CD4-positive, alpha-beta T cell treated with Interleukin-2 at 100 ng/mL for 4 hours (primary cell): ENCODE measurements at places on chromosomes 12 and 14.

DNA sequence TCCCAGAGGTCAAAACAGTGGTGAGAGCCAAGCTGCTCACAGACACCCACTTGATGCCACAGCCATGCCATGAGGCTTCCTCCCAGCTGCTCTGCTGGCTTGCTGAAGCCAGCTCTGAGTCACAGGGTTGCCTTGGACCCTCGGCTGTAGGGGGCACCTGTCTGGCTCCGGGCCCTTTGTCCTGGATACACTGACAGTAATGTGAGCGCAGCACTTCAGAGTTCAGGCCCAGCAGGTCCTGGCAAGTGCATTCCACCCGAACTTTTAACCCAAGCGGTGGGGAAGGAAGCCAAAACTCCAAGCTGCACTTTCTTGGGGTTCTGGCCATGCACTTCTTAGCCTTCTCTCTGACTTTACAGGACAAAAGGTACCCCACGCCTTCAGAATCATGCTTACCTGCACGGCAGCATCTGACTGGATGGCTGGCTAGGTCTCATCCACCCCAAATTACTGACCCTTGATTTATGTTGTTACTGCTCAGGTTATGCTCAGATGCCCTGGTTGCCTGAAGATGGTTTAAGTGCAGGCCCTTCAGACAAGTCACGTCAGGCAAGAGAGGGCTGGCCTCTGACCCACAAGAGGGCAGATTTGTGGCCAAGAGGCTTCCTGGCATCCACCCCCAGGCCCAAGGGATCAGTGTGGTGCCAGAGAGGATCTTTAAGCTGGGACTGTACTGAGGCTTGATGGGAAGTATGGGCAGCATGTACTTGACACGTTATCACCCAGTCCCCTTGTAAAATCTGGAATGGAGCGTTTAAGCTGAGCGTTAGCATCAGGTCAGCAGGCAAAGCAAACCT lies 24.8 kb downstream of the SLC25A29 start:
- DNase-seq, result no peak

DNA sequence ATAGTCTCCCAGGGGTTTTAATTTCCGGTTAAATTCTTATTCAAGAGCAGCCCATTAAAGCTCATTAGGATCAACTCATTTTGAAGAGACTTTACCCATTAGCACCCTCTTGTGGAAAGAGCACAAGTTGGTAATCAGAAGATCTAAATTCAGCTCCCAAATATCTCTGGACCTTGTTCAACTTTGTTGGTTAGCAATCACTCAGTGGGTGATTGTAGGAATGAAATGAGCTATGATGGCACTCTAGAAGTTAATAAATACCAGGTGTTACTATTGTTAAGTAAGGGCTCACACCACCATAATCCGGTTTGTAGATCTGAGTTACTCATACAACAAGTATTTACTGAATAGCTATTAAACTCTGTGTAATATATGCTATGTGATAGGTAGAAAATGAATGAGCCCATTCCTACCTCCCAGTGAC lies 42.9 kb downstream of the TRIP11 start:
- DNase-seq, result peak; percentile 52

GRCh38 chr14:76863724-76864407 lies 37.7 kb downstream of the LRRC74A start:
- no peak for DNase-seq

- no peak for DNase-seq
Observed at GRCh38 chr12:124594851-124595250, 27.4 kb upstream of the NCOR2 start.

GRCh38 chr12:109910969-109911348 lies 10.9 kb downstream of the TCHP start:
- no peak for DNase-seq

- DNase-seq, result peak; percentile 19
Observed at GRCh38 chr12:116184763-116185162, 92.7 kb downstream of the MED13L start.

DNA sequence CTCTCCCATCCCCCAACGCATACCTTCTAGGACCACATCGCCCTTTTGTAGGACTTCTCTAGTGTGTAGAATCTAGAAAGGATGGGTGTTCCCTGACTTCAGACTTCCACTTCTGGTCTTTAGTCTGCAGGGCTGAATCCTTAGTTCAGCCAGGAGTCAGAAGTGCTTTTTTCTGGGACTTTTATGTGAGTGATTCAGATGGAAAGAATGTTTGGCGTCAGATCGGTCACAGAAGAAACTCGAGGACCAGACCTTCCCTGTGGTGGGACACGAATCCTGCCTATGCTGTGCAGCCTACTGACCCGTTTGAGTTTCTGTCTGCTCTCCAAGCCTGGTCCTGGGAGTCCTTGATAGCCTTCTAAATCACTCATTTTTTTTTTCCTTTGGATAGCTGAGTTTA lies 165.4 kb upstream of the SSTR1 start:
- DNase-seq, result no peak

DNA sequence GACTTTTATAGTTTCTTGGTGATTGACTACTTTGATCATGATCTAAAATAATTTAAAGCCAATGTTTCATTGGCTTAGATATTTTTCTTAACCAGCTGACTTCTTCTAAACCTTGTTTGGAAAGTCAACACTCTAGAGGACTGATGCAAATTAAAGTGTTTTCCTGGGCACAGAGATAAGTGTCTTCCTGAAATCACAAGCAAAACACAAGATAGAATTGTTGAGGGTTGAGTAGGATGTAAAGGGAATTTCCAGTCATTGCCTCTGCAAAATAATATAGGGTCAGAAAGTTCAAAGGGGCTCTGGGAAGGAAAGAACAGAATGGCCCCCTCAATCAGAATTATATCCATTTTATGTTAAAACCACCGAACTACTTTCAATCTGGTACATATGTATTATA lies 156.3 kb upstream of the LRIG3 start:
- DNase-seq, result no peak

DNA sequence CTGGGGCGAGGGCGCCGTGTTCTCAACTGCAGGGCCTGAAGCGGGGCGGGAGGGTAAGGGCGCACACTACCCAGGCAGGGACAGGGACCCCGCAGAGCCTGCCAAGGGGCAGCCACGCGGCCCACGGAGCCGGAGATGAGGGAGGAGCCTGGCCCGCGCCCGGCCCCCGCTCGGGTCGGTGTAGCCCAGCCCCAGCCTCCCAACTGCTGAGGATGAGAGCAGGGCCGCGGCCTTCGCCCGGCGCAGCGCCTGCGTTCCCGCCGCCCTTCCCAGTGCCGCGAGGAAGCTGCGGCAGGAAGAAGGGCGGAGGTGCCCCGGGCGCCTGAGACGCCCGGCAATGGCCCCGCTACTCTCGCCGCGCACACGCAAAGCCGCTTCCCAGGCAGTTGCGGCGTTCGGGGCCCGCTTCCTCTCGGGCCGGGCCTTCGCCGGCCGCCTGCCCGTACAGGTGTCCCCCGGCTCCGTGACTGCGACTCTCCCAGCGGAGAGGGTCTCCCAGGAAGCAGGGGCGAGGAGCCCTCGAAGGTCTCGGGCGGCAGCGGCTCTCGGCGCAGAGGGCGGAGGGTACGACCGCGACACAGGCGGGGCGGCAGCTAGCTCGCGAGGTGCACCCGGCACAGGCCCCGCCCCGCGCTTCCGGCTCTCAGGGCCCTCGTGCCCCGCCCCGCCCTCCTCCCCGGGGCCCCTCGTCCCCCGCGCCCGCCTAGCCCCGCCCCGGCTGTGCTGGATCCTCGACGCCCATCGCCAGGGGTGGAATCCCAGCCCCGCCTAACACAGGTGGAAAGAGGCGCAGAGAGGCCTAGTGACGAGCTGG lies 24.8 kb upstream of the YY1 start:
- peak; percentile 89 for DNase-seq

DNA sequence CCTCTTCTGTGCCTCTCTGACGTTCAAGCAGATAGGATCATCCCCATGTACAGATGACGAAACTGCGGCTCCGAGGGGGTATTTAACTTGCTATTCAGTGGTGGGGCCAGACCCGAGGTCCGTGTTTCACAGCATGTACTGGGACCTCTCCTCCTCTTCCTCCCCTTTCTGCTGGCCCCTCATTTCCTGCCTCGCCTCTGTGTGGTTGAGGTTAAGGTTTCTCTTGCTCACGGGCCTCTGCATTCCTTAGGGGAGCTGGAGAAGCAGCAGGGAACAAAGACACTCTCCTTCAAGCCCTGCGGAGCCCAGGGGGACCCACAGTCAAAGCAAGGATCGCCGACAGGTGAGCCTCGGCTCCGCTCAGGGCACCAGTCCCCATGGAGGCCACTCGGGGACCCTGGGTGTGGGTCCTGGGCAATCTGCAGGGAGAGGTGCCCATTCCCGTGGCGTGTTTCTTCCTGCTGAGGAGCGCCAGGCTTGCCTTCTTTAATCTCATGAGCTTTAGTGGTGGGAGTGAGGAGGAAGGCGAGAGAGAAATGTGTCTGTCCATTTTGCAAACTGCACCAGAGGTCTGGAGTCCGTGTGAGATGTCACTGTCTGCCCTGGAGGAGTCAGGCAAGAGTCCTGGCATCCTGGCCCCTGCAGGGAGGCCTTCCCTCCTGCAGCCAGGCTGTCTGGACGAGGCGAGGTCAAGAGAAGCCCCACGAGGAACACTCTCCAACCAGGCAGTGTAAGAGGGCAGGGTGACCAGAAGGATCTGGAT lies 45.0 kb downstream of the SLC6A12 start:
- DNase-seq, result no peak

DNA sequence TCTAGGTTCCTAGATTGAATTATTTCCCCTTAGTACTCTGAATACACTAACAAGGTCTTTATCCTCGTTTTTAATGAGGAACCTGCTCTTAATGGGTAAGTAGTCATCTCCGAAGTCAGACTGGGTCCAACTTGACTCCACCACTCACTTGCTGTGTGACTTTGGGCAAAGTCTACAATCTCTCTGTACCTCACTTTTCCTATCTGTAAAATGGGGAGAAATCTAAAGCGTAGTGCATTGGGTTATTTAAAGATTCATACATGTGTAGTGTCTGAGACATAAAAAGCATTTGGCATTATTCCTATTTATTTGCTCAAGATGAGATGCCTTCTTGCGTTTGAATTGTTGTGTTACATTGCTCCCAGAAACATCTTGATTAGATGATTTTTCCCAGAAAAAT lies 51.5 kb downstream of the GTF2A1 start:
- DNase-seq, result no peak

DNA sequence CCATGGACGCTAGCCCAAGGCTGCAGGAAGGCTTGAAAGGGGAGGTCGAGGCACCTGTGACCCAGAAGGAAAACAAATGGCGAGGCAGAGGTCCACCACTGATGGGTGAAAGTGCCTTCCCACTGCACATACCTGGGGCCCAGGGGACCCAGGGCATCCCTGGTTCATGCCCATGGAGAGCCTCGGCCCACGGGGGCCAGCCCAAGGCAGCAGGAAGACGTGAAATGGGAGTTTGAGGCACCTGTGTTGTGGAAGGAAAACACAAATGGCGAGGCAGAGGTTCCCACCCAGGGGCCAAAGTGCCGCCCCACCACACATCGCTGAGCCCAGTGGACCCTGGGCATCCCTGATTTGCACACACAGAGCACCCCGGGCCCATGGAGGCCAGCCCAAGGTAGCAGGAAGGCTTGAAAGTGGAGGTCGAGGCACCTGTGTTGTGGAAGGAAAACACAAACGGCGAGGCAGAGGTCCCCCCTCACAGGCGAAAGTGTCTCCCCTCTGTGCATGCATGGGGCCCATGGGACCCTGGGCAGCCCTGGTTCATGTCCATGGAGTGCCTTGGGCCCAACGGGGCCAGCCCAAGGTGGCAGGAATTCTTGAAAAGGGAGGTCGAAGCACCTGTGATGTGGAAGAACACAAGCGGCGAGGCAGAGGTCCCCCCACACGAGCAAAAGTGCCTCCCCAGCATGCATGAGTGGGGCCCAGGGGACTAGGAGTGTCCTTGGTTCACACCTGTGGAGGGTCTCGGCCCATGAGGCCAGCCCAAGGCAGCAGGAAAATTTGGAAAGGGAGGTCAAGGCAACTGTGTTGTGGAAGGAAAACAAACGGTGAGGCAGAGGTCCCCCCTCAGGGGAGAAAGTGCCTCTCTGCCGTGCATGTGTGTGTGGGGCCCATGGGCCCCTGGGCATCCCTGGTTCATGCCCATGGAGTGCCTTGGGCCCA lies 383.3 kb downstream of the ALG10 start:
- no peak for DNase-seq

GRCh38 chr14:71702786-71703185 lies 229.4 kb upstream of the RGS6 start:
- no peak for DNase-seq

DNA sequence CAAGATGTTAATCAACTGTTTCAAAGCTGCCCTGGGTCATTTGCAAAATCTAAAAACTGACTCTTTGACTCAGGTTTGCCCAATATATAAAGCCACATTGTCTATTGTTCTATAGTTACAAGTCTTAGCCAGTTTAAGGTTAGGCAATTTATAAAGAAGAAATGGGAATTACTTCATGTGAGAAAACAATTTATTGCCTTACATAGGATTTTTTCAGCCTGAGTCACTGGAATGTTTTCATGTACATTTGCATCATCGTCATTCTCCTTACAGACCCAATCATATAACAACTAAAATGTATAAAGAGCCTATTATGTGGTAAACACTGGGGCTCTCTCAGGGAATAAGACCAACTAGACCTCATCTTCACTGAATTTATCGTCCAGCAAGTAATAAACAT lies 100.3 kb upstream of the PLEKHG7 start:
- DNase-seq, result no peak

GRCh38 chr12:91074851-91075250 lies 17.0 kb upstream of the KERA start:
- no peak for DNase-seq

- no peak for DNase-seq
Observed at GRCh38 chr14:52067873-52068614, 815 bp downstream of the NID2 start.
